Activated T-helper 9 cell treated with anti-CD3 and anti-CD28 coated beads, Interleukin-2, amount 50 U/mL, for 16 hours (primary cell): ENCODE measurements at places on chromosomes 1 and 21.

- DNase-seq: no peak
These were observed 20.0 kb upstream of the PADI1 start for GRCh38 chr1:17184822-17185484.

DNA sequence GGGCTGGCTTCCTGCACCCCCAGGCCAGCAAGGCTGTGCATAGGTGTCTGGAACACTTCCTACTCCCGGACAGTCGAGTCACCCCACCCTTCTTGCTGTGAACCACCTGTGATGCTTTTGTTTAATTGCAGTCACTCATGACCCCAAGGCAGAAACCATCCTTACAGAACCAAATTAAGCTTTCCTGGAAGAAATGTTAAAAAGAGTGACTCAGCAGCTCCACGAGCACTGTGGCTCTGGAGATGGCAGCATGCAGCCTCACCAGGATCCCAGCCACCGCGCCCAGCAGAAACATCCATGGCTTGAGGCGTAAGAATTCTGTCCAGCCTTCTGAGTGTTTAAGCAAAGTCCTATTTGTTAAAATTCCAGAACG, 28.8 kb downstream of the SNAP47 start:
- DNase-seq: no peak

DNA sequence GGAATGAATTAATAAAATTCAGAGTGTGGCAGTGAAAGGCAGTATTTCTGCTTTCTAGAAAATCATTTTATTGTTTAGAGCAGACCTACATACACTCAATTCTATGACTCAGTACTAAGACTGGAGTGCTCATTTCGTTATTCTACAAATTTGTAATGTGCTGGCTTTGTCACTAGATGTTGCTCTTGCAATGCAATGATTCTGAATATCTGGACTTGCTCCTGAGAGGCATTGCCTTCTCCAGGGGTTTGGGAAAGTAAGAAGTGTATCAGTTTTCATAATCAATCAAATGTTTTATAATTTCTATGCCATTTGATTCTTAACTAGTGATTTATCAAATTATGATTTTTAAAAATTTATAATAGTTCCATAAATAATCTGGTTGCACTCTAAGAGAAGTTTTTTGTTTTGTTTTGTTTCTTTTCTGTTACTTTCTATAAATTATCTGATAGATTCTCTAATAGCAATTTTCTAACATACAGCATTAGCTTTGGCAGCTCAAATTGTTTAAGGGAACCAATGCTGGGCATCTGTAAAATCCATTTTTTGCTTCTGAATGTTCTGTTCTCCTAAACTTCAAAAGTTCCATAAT, 280.5 kb upstream of the SGIP1 start:
- DNase-seq: no peak

DNA sequence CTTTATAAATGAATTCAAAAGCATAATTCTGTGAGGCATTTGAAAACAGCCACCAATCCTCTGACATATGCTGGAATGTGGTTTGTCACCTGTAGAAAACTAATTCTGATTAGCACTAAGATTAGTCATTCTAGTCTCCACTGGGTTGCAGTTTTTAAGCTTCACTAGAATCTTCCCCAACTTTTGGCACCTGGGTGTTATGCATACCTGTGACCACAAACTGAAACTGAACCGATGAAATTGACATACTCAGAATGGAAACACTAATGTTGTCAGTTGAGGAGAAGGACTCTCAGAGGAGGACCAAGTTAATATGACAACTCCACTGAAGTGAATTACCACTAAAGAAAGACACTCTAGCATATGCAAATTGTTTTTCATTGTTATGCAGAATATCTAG, 285.8 kb upstream of the NEGR1 start:
- DNase-seq: no peak

DNA sequence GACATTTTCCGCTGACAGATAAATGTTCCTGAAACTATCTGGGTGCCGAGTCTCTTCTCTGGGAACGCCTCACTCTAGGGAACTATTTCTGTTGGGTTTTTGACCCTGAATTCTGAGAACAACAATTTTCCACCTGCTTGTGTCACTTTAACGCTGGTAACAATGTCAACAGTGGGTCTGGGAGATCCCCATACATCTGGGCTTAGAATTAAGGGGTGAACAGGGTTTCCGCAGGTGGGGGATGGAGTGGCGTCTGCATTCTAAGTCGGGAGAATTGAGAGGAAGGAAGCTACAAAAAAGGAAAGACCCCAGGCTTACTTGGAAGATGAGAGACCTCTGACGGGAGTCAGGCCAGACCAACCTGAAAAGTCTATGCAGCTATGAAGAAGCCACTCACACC, 8.7 kb downstream of the CD247 start:
- DNase-seq: no peak

DNA sequence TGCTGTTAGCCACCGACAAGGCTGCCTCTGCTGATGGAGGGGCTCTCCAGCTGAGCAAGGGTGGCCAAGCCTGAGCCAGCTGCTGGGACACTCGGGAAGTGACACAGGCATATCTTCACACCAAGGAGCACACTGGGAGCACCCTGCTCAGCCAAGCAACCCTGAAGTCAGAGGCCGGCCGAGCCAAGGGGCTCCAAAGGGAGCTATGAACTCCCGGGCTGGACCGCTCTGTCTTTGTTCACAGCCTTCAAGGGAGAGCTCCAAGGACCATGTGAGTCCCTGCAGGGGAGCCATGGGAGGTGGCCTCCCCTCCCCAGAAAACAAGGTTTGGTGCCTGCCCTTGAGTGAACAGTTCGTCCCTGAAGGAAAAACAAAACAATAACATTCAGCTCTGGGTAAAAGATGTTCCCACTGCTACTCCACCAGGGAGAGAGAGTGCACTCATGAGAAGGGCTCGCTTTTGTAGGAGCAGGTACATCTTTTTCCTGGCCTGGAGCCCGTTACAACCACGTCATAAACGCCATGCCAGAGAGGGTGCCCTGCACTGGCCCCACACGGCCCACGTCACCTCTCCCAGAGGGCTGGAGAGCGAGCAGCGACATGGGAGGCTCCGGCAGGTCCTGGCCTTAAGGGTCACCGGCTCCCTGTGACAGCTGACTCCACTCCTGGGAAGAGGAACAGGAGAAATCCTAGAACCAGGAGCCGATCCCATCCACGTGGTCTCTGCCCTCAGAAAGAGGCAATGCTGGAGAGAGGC, 56.3 kb upstream of the SLC25A33 start:
- no peak for DNase-seq

DNA sequence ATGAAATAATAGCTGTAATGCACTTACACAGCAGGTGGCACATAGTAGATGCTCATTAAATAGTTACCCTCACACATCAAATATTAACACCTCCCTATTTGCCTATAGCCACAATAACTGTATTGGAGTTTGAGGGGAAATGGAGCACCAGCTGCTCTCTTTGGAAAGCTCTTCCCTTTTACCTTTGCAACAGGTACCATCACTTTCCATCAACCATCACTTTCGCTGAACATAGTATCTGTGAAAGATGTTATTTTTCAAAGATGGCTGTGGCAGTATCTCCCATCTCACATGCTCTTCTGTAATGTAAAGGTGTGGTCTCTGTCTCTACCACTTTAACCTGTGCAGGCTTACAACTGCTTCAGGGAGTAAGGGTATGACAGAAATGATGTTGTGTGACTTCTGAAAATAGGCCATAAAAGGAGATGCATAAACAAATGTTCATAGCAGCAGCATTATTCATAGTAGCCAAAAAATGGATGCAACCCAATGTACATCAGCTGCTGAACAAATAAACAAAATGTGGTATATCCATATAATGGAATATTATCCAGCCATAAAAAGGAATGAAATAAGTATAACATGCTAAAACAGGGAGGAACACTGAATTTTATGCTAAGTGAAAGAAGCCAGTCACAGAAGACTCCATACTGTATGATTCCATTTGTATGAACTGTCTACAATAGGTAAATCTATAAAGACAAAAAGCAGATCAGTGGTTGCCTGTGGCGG, 288.3 kb downstream of the AKT3 start:
- DNase-seq: no peak

DNA sequence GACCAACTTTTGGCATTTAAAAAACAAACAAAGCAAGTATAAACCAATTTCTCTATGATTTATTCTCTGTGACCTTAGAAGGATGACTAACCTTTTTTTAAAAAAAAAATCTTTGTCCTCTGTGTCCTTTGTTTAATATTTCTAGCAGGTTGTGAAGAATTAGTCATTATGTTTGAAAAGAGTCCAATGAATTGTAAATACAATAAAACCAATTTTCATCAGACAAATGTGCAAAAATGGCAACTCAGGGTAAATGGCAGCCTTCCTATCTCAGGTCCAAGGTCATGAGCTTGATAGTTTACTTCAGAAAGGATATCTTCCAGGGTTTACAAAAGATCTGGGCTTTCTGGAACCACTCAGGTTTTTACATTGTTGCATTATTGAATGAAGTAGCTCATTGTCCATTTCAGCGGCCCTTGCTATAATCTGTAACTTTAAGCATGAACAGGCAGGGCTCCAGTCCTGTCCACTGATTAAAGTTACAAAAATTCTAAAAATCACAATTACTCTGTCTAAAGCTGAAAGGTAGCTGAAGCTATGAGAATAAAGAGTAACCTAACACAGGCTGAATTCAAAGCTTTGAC, 11.7 kb upstream of the MAP3K21 start:
- no peak for DNase-seq

GRCh38 chr1:232283864-232284263, 346.1 kb downstream of the SIPA1L2 start:
- DNase-seq: no peak

GRCh38 chr1:213927846-213928245, 59.9 kb upstream of the PROX1 start:
- no peak for DNase-seq

- no peak for DNase-seq
These were observed 70.3 kb upstream of the RGL1 start for GRCh38 chr1:183734543-183735036.

GRCh38 chr1:101739826-101740330, 256.8 kb downstream of the OLFM3 start:
- DNase-seq: no peak

DNA sequence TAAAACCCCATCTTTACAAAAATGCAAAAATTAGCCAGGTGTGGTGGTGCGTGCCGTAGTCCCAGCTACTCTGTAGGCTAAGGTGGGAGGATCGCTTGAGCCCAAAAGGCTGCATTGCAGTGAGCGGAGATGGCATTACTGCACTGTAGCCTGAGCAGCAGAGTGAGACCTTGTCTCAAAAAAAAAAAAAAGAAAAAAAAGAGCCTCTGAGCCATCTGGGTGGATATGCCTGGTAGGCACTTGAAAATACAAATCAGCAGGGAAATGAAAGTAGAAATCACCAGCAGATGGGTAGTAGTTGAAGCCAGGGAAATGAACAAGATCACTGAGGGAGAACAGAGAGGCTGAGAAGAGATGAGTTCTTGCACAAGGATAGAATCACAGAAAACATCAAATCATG, 131.0 kb upstream of the HMCN1 start:
- no peak for DNase-seq

GRCh38 chr1:55833529-55834091, 618.4 kb upstream of the USP24 start:
- DNase-seq: no peak

DNA sequence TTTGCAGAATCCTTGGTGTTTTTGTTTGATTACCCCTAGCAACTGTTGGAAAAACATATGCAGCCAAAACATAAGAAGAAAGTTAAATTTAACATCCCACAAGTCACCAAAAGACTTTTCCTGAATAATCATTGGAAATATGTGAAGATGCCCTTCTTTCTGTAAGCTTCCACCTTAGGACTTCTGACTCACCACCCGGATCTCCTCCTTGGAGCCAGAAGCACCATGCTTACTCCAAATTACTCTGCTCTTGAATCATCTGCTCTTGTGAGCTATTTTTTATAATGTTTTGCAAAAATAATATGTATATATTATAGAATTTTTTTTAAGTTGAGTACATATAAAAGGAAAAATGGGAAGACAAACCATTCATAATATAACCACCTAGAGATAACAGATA, 391.7 kb downstream of the KCTD3 start:
- no peak for DNase-seq

GRCh38 chr1:206583707-206584648, 28.3 kb downstream of the EIF2D start:
- peak; percentile 82 for DNase-seq

DNA sequence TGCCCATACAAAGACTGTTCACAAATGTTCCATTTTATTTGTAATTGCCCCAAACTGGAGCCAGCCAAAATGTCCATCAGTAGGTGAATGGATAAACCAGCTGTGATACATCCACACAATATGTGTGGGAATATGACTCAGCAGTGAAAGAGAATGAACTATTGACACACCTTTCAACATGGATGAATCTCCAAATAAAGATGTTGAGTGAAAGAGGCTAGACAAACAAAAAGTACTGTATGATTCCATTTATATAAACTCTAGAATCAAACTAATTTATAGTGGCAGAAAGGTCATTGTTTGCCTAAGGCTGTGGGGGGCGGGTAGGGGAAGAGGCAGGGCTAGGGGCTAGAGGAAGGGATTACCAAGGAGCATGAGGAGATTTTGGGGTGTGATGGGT, 4.5 kb downstream of the DHCR24 start:
- no peak for DNase-seq

GRCh38 chr1:101314244-101314643, 77.4 kb downstream of the S1PR1 start:
- DNase-seq: no peak

GRCh38 chr21:32442566-32443318, 30.2 kb downstream of the EVA1C start:
- DNase-seq: no peak

DNA sequence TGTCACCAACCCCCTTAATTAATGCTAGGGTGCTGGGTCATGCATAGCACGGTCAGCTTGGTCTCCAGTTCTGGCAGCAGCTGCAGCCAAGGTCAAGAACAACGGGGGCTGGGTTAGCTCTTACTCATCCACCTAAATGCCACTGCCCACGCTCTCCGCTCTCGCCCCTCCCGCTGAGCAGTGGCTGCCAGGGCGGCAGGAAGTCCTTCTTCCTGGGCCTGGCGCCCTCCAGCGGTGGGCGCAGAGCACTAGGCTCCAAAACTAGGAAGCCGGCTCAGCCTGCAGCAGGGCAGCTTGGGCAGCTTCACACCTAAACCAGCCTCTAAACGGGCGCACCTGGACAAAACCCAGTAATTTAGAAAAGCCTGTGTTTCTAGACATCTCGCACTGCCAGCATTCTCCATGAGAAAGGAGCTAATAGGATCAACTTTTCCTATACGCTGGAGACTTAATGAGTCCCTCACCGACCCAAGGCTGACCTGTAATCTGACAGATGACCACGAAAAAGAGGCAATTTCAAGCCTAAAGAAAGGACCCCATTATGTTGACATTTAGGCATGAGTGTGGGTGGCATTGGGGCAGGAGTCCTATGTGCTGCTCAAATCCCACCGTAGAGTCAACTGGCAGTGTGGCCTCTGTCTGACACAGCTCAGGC, 78.4 kb upstream of the LRRN2 start:
- DNase-seq: peak; percentile 47

DNA sequence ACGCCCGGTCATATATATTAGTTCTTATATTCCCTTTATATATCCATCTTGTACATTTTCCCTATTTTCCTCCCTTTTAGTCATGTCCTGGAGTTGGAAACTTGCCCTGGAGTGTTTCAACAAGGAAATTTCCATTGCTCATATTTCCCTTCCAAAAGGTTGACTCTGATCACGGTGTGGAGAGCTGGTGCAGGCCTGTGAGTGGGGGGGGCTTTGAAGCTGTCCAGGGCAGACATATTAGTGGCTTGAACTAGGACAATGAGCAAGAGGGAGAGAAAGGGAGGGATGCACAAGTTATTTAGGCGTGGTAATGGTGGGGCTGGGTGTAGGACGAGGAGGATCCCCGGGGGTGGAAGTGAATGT, 30.4 kb upstream of the TMEM61 start:
- DNase-seq: no peak
